ENCODE measurements at places on chromosomes 13 and 19. TPM values are rescaled to one million over a fixed set of nuclear protein-coding genes. Genes with fewer than 3 reads are reported as not detected.

The SLC25A15 gene
- 2.1 TPM for total RNA-seq

The ZNF345 gene
- total RNA-seq: 5.9 TPM

The SYNGR4 gene
- total RNA-seq: not detected

The SGCG gene
- not detected for total RNA-seq

DNA sequence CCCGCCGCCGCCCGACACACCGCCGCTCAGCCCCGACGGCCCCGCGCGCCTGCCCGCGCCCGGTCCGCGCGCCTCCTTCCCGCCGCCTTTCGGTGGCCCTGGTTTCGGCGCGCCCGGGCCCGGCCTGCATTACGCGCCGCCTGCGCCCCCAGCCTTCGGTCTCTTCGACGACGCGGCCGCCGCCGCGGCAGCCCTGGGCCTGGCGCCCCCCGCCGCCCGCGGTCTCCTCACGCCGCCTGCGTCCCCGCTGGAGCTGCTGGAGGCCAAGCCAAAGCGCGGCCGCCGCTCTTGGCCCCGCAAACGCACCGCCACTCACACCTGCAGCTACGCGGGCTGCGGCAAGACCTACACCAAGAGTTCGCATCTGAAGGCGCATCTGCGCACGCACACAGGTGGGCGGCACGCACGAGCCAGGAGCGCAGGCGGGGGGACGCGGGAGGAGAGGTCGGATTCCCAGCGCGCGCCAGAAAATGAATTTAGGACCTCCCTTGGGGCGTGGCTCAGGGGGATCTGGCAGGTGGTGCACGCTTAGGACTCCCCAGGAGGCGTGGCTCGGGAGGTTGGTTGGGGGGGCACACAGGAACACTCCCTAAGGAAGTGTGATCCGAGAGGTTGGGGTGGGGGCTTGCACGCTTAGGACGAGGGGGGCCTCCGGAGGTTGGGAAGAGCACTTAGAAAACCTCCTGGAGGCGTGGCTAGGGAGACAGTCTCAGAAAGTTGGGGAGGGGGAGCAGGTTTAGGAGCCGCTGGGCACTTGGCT lies 1.2 kb downstream of the KLF2 start:
- DNase-seq: no peak

- no peak for DNase-seq
Observed at GRCh38 chr13:33758113-33758512, 59.8 kb upstream of the RFC3 start.

- no peak for DNase-seq
Observed at GRCh38 chr13:23912469-23912868, 15.2 kb upstream of the C1QTNF9B start.

- DNase-seq: no peak
Observed at GRCh38 chr13:50697746-50698539, 145.5 kb downstream of the DLEU7 start.

- no peak for DNase-seq
Observed at GRCh38 chr19:33781415-33781935, 15.2 kb upstream of the KCTD15 start.

GRCh38 chr13:88376760-88377388 lies 705.7 kb downstream of the SLITRK5 start:
- DNase-seq: no peak

GRCh38 chr13:74919914-74920313 lies 562.1 kb downstream of the TBC1D4 start:
- no peak for DNase-seq

Measured in CD4-positive, alpha-beta T cell (primary cell).